ENCODE measurements at places on chromosomes 4 and X.

DNA sequence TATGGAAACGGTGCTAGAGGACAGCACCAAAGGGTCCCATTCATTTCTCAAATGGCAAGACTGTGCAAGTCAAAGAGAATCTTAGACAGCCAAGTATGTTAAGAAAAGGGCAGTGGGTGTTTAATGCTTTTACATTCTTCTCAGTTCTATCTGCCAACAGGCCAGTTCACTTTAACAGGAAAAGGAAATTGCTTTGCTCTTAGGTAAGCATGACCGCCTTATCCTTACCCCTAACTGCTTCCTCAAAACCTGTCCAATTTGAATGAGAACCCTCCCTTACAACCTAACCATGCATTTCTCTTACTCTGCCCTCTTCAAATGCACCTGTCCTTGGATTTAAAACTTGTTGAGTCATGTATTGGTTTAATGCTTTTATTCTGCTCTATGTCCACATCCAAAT, 44.5 kb upstream of the BLTP1 start:
- DNase-seq, result no peak

DNA sequence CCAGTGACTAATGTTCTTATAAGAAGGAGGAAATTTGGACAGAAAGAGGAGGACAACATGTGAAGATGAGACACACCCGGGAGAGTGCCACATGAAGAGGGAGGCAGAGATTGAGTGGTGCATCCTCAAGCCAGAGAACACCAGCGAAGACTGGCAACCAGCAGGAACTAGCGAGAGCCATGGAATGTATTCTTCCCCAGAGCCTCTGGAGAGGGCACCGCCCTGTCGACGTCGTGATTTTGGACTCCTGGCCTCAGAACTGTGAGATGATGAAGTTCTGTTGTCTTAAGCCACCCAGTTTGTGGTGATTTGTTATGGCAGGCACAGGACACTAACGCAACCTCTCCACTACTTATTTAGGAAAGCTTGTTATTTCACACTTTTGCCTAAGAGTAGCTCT, 196.0 kb upstream of the TLL1 start:
- DNase-seq, result no peak

- no peak for DNase-seq
Observed at GRCh38 chrX:103741879-103742278, 31.2 kb downstream of the TMEM31 start.

DNA sequence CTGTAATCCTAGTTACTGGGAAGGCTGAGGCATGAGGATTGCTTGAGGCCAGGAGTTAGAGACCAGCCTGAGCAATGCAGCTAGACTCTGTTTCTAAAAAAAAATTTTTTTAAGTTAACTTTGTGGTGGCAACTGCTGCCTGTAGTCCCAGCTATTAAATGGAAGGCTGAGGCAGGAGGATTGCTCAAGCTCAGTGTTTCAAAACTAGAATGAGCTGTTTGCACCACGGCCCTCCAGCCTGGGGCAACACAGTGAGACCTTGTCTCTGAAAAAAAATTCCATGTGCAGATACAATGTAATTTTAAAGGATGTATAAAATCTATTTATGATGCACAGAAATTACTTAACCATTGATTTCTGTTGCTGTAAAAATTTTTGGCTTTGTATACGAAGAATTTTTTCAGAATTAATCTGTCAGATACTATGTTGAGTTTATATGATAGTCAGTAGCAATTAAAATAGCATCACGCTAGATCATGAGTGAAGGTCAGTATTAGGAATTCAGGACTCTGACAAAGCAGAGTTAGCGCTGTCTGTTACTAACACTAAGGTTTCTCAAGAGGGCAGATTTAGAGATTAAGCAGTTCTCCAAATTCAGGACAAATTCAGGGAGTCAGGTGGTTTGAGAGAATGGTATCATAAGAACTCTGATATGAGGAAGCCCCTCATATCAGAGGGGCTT, 8.3 kb upstream of the AGA start:
- DNase-seq, result no peak

DNA sequence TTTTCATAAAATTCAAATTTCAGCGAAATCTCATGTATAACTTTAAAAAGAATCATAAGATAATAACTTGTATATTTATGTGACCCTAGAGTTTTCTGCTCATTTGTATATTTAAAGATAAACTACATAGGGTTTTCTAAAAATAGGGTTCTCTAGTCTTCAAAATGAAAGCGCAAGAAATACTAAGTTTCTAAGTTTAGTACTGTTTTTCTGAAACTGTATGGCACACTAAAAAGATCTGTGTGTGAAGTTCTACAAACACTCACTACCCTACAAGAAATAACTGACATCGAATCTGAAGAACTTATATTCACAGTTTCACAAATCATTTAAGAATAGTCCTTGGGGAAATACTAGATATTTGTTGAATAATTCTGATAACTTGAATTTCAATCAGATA, 38.7 kb upstream of the NDST4 start:
- no peak for DNase-seq

DNA sequence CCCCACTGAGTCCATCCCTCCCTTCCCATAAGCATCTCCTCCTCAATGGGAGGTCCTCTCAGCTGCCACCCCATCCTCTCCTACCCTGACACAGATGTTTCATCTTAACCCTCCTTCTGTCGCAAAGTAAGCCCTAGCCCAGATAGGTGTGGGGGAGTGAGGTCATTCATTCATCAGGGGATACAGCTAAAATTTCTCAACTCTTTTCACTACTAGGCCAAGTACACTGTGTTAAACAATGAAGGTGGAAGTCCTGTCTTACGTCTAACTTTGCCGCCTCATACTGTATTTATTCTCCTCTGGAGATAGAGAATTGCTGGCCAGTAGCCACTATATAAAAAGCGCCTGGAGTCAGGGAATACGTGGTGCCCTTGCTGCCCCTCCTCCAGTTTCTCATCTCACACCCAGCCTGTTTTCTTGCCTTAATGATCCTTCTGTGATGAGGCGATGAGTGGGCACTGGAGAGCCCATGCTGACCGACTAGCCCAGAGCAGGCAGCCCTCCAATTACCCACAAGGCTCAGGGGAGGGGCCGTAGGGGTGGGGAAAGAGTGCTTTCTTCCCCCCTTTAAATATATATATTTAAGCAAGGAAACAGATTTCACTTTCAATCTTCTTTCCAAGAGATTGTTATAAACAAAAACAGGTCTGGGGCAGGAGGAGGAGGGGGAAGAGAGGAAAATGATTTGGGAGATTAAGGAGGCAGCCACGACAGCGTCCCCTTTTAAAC, 149.5 kb downstream of the PJA1 start:
- no peak for DNase-seq

Measured in thoracic aorta (tissue), 2 donors.